Stimulated activated CD4-positive, alpha-beta T cell treated with anti-CD3 and anti-CD28 coated beads, Interleukin-4, amount 100 ng/mL, for 4 hours (primary cell): ENCODE measurements at places on chromosomes 11 and 22.

DNA sequence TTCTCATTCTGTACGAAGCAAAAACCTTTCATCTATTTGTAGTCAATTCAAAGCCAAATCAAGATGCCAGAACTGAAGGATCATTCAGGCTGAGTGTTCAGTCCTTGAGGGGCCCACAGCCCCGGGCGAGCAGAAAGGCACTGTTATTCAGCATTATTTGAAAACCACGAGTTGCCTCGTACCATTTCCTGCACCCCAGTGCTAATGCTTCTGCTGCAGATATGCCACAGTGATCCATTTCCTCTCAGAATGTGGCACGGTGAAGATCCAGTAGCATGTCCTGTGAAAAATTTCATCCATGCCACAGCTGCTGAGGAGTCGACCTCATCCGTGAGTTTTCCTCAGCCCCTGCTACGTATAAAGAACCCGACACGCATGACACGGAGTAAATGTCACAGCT lies 85.4 kb downstream of the OSBP2 start:
- DNase-seq = no peak

- DNase-seq = no peak
Measured at GRCh38 chr22:46551996-46552395, 14.6 kb upstream of the CELSR1 start.

- no peak for DNase-seq
Measured at GRCh38 chr11:35387111-35387982, 32.0 kb downstream of the SLC1A2 start.

GRCh38 chr11:12260731-12261521 lies 116.4 kb upstream of the PARVA start:
- DNase-seq = no peak

- peak; percentile 96 for DNase-seq
Measured at GRCh38 chr11:65261591-65262380, at the start of gene POLA2. TSS of gene POLA2 (plus strand) at chr11:65261962. CDS start at chr11:65262293, 331 bp downstream.

DNA sequence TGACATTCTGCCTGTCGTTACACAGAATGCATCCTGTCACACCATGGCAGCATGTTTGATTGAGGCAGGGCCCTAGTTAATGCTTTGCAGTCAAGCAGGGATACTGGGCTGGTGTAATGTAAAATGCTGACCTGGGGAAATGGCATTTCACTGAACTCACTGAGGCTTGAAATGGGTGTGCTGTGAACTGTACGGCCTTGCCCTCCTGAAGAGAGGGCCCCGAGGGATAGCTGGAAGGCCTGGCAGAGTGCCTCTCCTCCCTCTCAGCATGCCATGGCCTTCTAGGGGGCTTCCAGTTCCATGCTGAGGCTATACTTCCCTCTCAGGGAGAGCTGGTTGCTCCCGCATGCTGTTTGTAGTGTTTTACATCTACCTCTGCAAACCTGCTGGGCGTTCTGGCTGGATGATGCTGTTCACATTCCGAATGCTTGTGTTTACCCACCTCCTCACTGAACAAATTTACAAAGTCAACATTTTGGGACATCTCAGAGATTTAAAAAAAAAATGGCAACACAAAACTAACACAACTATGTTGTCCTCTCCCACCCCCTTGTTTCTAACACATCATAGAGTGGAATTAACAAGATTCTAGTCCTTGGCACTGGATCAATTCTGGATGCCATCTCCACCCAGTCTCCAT lies 416.7 kb upstream of the CADM1 start:
- DNase-seq = no peak

DNA sequence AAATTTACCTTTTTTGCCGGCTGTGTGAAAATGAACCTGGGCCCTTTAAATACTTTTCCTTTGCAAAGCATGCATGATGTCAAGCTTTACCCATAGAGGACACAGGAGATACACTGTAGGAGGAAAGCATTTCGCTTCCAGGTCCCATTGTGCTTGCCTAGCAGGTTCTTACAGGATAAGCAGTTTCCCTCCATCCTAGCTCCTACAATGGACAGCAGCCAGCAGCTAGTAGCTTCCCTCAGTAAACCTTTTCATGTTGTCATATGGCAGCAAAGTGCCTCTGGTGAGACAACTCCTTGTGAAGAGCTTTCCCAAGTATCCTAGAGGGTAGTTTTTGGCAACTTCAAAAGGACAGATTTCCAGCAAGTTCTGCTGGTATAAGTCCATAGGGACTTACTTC lies 78.4 kb downstream of the RBFOX2 start:
- no peak for DNase-seq

GRCh38 chr11:65662799-65663638 lies at the start of gene RELA:
TSS of gene RELA (minus strand) at chr11:65662916. CDS start at chr11:65662832, 84 bp downstream.
- peak; percentile 88 for DNase-seq

- no peak for DNase-seq
Measured at GRCh38 chr11:123457187-123457770, 27.2 kb downstream of the GRAMD1B start.

GRCh38 chr11:117851106-117851505 lies 25.4 kb downstream of the FXYD6 start:
- no peak for DNase-seq

GRCh38 chr11:133778161-133778560 lies 67.2 kb downstream of the SPATA19 start:
- DNase-seq = no peak

DNA sequence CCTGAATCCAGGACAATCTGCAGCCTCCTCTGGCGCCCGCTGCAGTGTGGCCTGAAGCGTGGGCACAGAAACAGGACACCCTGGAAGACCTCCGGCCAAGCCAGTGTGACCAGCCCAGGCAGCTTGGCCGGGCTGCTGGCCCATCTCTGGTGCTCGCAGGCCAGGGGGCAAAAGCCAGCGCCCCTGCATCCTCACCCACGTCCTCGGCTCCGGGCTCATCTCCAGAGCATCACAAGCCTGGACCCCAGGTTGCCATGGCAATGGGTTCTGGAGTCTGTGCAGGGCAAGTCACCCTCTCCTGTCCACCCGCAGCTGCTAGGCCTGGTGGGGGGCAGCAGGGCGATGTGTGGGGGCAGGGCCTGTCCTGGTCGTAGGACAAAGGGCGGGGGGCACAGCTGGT lies 9.3 kb upstream of the PDGFB start:
- no peak for DNase-seq

DNA sequence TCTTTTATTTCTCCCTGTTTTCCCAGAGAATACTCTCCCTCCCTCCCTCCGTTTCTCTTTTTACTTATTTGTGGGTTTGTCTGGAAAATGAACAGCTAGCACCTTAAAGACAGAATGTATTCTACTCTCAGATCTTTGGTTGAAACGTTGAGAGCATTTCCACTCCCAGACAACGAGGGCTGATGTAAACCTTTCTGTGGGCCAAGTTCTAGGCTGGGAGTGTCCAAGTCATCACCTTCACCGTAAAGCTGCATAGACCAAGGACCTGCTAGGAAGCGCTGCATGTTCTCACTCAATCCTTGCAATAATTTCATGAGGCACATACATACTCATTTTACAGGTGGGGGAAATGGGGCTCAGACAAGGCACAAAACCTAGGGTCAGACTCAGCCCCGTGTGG lies 32.4 kb downstream of the MYH9 start:
- no peak for DNase-seq

GRCh38 chr22:16838073-16838472 lies 12.9 kb upstream of the XKR3 start:
- no peak for DNase-seq

GRCh38 chr22:48486134-48486532 lies 1341.5 kb downstream of the BRD1 start:
- DNase-seq = no peak

DNA sequence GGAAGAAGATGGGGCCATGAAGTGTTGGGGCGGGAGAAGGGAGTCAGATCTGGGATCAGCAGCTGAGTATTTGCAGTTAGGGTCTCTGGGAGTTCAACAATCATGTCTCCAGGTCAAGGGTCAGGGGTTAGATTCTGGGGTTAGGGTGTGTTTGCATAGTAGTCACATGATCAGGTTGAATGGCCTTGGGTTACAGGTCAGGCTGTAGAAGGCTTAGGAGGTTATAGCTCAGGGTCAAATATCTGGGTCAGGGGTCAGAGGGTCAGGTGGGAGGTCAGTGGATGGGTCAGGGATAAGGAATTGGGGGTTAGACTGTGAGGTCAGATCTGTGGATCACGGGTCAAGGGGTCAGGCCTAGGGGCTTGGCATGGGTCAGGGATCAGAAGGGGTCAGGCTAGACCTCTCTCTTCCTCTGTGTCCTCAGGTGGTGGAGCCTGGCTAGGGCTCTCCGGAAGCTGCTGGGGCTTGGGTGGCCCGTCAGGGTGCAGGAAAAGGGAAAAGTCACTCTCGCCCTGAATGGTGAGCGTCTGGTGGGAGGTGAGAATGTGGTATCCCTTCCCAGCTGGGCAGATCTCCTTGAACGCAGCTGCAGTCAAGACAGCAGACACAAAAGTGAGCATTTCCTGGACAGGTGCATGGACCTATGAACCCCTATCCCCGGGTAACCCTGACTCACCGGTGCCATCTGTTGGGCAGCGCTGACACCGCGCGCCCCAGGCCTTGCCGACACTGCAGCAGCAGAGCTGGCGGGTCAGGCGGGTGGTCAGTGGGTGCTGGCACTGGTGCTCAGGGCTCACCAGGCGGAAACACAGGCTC lies 6.4 kb downstream of the LTBP3 start:
- DNase-seq = peak; percentile 46

DNA sequence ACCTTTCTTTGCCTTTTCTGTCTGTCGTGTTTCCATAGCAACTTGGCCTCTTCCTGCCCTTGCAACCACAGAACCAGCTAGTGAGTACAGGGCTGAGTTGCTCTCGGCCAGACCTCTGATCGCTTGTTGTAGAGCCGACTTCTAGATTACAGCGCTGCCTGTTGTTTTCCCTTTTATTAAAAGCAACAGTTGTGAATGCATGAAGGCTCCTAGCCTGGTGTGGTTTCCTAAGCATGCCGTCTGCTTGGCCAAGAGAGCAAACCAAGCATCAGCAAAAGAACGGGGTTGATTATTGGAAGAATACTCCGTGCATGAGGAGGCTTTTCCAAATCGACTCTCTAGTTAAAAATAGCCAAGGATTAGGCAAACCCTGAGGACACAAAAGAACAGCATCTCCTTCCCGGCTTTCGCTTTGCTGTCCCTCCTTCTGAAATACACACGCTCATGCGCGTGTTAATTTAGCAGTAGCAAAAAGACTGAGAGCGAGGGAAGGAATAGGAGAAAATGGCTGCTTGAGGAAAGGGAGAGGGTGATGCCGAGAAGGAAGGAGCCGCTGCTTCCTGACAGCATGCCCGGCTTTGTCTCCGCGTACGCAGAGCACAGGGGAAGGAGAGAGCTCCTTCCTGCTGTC lies 71.5 kb upstream of the TTC12 start:
- DNase-seq = no peak

DNA sequence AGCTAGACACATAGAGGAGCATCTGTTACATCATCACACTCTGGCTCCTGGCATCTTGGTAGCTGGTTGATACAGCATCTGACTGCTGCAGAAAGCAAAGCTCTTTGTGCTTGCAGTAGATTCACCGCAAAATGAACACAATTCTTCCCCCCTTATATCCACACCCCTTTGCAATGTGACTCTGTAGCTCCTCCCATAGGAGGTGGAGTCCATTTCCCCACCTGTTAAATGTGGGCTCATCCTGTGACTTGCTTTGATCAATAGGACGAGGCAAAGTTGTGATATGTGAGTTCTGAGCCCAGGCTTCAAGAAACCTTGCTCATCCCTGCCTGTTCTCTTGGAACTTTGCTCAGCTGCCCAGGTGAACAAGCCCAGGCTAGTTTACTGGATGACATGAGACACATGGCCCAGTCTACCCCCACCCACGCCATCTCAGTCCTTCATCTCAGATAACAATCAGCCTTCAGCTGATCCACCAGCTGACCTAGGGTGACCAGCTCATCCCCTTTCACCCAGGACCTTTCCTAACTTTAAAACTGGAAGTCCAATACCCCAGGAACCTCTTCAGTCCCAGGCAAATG lies 272.2 kb downstream of the TENM4 start:
- no peak for DNase-seq

DNA sequence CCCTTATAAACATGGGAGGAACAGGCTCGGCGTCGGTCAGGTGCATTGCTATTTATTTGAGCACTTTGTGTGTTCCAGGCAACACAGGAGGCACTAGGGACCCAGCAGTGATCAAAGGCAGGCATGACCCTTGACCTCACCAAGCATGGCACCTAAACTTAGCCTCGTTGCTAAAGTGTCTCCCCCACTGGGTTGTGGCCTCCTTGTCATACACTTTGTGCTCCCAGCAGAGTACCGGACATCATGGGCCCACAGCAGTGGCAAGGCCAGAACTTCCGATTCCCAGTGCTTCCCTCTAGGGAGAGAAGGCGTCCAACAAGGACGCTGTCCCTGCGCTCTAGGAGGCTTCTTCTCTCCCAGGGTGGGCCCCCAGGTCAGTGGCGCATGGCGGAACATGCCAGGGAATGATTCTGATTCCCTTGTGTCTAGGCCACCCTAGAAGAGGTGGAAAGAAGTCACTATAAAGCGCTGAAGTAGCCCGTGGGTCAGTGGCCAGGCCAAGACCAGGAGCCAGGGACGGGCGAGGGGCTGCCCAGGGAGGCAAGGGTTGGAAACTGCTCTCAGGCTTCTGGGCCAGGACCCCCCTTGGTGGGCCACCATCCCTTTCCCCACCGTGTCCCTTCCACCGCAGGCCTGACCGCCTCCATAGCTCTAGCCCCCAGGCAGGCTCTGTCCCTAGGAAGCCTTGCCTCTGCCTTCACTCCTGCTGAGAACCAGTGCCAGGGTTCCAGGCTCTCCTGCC lies 19.7 kb downstream of the TOM1 start:
- DNase-seq = no peak

DNA sequence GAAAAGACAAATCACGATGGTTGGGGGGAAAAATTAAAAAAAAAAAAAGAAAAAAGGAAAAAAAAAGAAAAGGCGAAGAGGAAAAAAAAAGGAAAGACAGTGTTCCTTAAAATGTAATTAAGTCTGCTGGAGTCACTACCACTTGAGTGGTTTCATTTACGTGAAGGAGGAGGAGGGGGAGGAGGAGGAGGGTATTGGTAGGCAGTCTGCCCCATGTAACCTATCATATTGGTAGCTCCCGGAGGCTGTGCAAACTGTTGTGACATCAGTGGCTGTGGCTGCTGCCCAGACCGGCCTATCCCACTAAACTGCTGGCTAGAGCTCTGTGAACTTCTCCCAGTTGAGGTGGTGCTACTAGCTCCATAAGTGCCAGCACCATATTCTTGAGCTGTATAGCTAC lies 17.9 kb downstream of the KDELR3 start:
- no peak for DNase-seq

- no peak for DNase-seq
Measured at GRCh38 chr11:7204778-7205177, 46.9 kb upstream of the SYT9 start.
